GF-D8 (cell line): ENCODE measurements at places on chromosomes 16 and 17.

DNA sequence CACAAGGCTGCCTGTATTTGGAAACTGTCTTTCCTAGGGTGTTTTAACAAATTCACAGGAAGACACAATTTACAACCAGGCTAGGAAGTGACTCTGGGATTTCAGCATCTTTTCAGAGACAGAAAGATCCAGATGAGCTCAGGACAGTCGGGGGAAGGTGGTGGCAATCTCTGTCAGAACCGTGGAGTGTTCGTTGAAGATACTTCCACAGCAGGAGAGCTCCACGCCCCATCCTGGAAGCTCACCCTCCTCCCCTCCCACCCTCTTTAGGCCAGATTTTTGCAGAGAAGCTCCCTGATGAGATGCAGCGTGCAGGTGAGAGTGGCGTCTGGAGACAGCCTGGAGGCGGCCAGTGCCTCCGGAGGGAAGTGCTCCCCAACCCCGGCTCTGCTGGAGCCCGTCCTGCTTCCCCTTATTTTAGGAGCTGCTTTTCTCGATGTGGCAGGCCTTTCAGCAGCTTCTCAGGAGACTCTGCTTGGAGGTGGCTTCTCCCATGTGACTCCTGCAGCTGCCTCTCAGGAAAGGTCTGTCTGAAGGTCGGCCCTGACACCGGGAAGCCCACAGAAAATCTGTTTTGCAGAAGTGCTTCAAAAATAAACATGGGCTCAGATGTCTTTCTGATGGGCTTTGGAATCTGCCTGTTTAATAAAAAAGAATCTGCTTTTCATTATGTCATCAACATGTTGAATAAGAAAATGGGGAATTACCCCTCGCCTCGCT lies 186.4 kb upstream of the CHMP6 start:
- no peak for DNase-seq

GRCh38 chr16:52727849-52728248 lies 180.9 kb upstream of the TOX3 start:
- DNase-seq: peak; percentile 15

DNA sequence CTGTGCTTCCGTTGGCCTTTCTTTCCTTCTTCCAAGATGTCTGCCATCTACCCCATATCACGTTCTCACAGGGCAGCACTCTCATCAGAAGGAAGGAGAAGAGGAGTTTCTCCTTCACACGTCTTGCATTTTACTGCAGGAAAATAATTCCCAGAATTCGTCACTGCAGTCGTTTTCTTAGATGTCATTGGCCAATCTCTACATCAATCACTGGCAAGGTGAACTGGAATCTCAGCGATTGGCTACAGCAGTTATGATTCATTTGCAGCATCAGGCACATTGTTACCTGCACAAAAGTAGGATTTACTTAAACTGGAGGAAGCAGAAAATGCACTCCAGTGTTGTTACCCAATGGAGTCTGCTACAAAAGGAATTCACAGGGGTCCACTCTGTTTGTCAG lies 277.2 kb upstream of the RBFOX1 start:
- no peak for DNase-seq

GRCh38 chr16:4868026-4868425 lies 20.7 kb downstream of the UBN1 start:
- no peak for DNase-seq

GRCh38 chr17:32518646-32519227 lies 31.9 kb downstream of the CDK5R1 start:
- no peak for DNase-seq

DNA sequence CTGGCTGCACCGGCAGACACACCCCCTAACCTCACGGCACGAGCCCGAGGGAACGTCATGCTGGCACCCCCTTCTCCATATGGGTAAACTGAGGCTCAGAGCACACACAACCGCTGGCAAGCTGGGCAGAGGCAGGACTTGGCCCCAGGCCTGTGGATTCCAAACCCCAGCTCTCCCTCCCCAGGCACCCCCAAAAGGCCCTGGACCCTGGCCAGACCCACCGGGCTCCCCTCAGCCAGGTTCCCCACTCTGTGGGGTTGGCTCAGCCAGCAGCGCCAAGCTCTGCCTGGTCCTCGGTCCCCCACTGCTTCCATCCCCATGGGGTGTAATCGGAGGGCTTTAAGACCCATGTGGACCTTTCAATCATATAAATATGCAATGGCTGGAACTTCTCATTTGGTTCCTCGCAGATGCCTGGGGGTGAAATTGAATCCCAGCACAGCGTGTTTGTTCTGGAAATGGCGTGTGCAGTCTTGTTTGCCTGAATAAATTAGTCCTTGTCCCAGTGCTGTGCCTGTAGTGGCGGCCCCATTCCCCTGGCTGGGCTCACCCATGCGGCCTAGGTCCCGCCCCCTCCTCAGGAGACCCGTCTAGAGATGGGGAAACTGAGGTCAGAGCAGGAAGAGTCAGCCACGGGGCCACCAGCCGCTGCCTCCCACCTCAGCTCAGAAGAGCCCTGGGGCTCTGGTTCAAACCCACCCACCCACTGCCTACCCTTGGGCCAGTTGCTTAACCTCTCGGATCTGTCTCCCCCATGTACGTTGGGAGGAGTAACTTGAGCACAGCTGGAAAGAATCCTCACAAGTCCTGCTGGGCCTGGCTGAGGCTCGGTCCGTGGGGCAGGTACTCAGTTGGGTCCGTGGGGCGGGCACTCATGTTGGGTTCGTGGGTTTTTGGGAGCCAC lies 57.3 kb downstream of the ZFPM1 start:
- no peak for DNase-seq

GRCh38 chr16:86083382-86084002 lies 184.5 kb downstream of the IRF8 start:
- no peak for DNase-seq

- no peak for DNase-seq
Observed at GRCh38 chr16:59212492-59213024, 478.4 kb upstream of the GOT2 start.

DNA sequence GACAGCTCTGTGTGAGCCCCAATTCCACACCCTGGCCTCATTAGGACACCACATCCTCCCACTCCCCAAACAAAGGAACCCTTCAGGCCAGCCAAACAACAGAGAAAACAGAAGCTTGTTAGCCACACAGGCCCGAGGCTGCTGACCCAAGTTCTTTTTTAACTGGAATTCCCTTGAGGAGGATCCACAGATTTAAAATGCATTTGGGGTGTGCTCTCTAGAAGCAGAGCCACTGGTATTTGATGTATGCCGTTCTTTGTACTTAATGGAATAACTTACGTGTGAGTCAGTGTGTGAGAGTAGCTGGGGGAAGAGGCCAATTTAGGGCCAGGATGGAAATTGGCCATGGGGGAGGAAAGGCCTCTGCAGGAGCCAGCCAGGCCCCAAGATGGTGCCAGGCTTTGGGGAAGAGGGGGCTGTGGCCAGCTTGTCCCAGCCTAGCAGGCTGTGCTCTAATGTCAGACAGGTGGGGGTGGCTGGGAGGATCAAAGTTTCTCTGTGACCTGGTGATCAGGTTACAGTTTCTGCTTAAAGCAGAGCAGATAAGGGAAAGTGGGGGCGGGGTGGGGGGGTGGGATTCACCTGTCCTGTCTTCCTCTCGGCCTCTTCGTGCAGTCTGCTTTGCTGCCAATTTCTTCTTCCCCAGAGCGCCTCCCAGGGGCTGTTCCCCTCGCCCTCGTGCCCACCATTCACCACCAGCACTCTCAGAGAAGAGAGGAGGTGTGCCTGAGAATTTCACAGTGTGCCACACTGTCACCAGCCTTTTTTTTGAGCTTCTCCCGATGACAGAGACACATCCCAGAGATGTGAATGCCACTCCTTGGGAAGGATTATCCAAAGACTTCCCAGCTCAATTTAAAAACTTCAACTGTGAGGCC lies 50.8 kb downstream of the TOM1L2 start:
- DNase-seq: no peak

GRCh38 chr17:75652341-75652740 lies 14.6 kb downstream of the RECQL5 start:
- no peak for DNase-seq

GRCh38 chr17:18368946-18369345 lies 5.6 kb upstream of the SHMT1 start:
- no peak for DNase-seq

- DNase-seq: no peak
Observed at GRCh38 chr16:48605518-48606110, 4.4 kb downstream of the N4BP1 start.

- DNase-seq: no peak
Observed at GRCh38 chr17:1714980-1715802, 5.0 kb upstream of the TLCD2 start.

- no peak for DNase-seq
Observed at GRCh38 chr17:48814504-48814903, 2.5 kb downstream of the TTLL6 start.

DNA sequence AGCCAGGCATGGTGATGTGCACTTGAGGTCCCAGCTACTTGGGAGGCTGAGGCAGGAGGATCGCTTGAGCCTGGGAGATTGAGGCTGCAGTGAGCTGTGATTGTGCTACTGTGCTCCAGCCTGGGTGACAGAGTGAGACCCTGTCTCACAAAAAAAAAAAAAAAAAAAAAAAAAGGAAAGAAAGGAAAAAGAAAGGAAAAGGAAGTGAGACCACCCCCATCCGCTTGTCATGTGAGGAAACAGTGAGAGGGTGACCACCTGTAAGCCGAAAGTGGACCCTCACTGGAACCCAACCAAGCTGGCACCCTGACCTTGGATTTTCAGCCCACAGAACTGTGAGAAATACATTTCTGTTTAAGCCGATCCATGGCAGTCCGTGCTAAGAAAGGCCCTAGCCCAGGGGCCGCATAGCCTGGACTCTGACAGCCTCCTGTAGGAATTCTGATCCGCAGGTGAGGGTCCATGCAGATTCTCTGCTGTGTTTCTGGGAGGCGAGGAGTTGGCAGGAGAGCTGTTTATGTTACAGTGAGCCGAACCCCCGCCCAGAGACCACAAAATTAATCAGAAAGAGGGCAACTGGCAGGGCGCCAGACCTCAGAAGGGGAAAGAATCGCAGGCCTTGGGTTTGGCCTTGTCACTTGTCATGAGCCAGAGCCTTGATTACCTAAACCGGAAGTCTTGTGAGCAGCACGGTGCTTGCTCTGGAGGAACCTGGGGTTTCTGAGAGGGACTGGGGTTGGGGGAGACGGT lies 945 bp downstream of the SGSH start:
- DNase-seq: peak; percentile 88

- no peak for DNase-seq
Observed at GRCh38 chr17:43363181-43363925, 35.4 kb upstream of the ARL4D start.

GRCh38 chr16:84220851-84221250 lies 19.0 kb downstream of the KCNG4 start:
- no peak for DNase-seq

DNA sequence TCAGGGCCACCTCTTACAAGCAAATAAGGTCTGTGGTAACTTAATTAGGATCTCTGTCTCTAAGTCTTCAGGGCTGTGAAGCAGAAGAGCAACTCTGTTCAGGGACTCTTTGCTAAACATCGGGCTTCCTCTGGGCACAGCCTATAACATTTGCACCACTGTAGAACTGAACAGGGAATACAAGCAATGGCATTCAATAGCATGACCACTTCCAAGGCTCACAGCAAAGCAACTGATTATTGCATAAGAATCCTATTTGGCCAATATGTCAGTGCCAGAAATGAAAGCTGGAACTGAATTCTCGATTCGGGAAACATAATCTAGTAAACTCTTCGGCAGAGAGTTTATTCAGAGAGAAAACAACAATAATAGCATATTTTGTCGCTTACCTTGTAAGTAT lies 92.2 kb upstream of the AMZ2 start:
- no peak for DNase-seq

DNA sequence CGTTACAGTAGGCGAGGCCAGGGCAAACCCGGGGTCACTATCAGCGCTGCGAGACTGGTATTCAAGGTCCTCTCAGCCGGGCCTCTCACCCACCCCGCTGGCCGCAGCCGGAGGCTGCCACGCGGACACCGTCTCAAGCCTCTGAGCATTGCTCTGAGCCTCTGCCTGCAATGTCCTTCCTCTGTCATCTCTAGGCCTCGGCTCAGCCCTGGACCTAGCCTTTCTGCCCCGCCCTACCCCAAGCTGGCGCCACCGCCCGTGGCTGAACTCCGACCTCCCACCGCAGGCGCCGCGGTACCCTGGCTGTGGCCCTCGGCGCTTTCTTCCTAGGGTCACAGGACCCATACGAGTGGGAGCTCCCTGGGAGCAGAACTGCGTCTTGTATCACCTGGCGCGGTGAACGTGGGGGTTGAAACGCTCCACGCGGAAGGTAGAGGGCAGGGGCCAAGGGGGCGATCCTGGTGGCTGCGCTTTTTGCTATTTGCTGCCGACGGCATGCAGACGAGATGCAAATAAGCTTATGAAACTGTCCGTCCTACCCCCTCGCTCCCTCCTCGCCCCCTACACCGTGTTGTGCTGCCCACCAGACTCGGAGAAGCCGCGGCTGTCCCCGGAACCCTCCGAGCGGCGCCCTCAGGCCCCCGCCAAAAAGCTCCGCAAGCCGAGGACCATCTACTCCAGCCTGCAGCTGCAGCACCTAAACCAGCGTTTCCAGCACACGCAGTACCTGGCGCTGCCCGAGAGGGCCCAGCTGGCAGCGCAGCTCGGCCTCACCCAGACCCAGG lies 3.7 kb downstream of the DLX4 start:
- no peak for DNase-seq

DNA sequence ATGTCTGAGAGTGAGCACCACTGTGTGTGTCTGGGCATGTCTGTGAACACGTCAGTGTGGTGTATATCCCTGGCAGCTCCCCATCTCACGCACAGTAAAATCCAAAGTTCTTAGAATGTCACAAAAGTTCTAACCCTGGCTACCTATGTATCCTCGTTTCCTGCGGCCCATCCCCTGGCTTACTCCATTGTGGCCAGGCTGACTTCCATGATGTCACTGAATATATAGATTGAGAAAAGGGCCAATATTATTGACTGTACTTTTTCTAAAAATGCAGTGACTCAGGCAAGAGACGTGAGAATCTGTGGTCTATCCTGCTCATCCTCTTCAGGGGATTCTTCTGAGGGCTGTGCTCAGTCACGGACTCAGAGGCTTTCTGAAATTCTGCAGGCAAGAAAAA lies 963 bp upstream of the METTL22 start:
- DNase-seq: no peak

- no peak for DNase-seq
Observed at GRCh38 chr17:40093580-40094201, 6.7 kb downstream of the NR1D1 start.

DNA sequence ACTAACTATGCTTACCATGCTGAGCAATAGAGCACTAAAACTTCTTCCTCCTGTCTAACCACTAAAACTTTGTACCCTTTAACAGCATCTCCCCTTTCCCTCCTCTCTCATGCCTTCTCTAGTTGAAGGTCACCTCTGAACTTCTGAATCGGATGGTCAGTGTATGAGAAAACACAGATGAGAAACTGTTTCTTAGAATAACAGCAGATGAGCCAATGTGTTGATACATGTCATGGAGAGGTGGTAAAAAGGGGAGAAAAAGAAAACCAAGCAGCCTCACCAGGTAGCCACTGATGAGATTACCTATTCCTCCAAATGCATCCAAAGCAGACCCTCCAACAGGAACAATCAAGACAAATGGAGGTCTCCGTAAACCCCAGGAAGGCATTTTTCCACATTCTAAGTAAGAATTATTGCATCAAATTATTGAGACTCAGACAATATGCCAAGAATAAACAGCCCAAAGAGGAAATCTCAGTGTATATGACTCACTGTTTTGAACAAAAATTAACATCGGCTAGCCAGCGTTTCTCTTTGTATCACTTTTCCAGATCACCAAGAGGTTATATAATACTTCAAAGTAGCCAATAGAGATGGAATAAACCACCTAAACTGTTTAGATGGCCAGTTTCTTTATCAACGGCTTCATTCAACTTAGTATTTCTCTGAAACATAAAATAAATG lies 793.3 kb upstream of the SOX9 start:
- no peak for DNase-seq

- DNase-seq: no peak
Observed at GRCh38 chr17:917391-917811, 62.2 kb downstream of the NXN start.

GRCh38 chr17:35716897-35717465 lies 14.5 kb upstream of the RASL10B start:
- no peak for DNase-seq
